ENCODE measurements at places on chromosomes 4 and X.

DNA sequence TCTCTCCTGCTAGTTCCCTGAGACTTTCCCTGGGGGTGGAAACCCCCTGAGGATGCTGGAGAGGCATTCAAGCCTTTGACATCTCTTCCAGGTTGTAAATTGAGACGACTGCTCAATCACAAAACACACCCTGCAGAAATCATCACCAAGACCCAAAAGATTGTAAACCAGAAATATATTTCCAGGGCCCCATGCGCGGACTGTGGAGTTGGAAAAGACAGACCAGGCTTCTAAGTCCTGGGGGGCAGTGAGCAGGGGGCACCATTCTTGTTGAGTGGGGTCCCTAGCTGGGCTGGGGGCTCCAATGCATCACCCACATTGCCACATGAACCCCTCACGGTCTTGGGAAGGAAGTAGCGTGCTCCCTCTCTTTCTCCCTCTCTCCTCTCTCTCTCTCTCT is 87.9 kb upstream of the C4orf50 start:
- DNase-seq: no peak

- no peak for DNase-seq
Measured at GRCh38 chr4:175066923-175067627, 148.9 kb downstream of the ADAM29 start.

DNA sequence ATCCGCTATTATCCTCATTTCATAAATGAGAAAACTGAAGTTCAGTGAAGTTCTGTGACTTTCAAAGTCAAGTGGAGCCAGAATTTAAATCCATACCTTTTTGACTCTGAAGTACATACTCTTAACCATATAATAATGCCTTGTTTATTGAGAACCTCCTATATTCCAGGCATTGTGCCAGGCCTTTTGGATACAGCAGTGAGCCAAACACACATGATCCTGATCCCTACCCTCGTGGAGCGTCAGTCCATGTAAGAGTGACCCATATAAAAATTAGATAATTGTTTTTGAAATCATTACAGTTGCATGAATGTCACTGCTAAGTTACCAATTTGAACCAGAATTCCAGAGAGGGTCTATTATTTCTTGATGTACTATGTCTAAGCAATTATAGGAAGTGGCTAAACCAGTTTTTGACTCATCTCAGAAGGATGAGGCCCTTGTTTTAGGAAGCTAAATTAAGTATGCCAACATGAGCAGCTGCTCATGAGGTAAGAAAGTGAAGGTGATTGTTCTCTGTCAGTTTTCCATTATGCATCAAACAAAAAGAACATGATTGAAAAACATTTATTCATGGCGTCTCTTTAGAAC is 289.5 kb downstream of the GLUD2 start:
- no peak for DNase-seq

DNA sequence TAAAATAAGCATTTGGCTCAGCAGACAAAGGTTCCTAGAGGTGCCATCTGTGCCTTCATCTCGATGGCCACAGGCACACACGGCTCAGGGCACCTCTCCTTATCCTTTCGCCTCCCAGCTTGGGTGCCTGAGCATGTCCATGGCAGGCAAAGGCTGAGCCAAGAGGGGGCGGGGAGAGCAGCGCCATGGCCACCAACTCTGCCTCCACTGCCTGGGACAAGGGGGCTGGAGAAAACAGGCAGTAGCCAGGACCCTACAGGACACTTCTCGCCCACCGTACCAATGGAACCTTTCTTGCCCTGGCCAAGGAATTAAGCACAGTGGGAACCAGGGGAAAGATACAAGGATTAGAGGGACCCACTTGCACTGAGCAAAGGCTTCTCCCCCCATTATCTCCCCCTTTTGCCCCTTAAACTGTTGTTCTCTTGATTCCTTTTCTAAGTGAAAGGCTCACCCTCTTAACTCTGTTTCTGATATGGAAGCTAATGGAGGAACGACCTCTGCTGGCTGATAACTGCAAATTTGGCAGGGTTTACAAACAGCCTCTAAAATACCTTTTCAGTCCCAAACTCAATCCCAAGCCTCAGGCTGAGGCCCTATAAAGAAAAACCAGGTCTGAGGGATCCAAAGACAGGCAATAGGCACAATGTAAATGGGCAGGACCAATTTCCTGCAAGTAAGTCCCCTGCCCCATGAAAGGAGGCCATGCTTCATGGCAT is 335.2 kb downstream of the ADAM29 start:
- DNase-seq: no peak

DNA sequence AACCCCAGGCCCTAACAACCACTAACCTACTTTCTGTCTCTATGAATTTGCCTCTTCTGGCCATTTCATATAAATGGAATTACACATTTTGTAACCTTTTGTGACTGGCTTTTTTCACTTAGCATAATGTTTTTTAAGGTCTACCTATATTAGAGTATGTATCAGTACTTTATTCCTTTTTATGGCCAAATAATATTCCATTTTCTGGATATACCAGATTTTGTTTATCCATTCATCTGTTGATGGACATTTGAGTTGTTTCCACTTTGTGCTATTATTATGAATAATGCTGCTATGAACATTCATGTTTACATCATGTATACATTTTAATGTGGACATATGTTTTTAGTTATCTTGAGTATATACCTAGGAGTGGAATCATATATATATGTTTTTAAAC is 35.5 kb downstream of the REPS2 start:
- DNase-seq: no peak

- DNase-seq: no peak
Measured at GRCh38 chrX:15751155-15751819, 13.2 kb downstream of the CA5B start.

GRCh38 chr4:78691971-78692821 is 84.0 kb upstream of the BMP2K start:
- DNase-seq: no peak

GRCh38 chr4:373062-373839 is 35.6 kb downstream of the ZNF141 start:
- DNase-seq: no peak

- DNase-seq: no peak
Measured at GRCh38 chr4:168741281-168742173, 244.7 kb downstream of the PALLD start.

GRCh38 chr4:183674153-183674552 is 15.1 kb downstream of the TRAPPC11 start:
- DNase-seq: no peak

DNA sequence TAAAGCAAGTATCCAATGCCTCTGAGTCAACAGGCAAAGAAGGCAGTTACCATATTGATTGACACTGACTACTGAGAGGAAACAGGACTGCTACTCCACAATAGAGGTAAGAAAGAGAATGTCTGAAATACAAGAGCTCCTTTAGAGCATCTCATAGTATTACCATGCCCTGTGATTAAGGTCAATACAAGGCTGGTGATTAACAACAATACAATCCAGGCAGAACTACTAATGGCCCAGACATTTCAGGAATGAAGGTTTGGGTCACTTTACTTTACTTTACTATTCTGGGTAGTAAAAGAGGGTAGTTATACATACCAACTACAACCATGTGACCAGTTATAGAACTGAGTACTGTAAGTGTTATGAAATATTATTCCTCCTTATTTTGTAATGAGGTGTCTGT is 44.5 kb downstream of the BRWD3 start:
- DNase-seq: no peak

GRCh38 chr4:57265831-57266582 is 155.8 kb upstream of the IGFBP7 start:
- no peak for DNase-seq

- DNase-seq: no peak
Measured at GRCh38 chr4:166498546-166498945, 625.5 kb downstream of the TLL1 start.

- no peak for DNase-seq
Measured at GRCh38 chrX:40506201-40506985, 74.4 kb upstream of the ATP6AP2 start.

DNA sequence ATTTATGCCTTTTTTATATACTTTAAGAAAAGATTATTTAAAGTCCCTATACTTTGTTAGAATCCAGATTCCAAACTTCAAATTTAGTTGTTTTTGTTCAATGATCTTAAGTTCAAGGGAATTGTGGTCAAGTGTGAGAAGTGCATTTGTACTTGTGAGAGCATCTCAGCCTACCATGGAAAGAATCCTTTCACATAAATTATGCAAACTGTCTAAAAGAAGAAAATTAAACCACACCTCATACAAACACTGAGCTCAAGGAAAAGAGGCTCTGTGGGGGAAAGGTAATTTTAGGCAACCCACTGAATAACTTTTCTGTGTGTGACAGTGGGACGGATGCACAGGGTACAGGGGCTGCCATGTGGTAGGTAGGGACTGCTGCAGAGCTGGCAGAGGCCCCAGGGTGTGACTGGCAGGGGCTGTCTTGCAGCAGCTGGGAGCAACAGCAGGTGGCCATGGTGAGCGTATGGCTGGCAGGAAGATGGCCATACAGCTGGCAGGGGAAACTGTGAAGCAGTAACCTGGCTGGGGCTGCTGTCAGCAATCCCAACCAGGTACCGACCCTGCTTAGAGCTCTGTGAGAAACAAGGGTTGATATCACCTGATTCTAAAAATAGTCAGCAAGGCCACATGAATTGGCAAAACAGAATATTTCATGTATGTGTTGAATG is 130.6 kb downstream of the UGT8 start:
- DNase-seq: no peak

DNA sequence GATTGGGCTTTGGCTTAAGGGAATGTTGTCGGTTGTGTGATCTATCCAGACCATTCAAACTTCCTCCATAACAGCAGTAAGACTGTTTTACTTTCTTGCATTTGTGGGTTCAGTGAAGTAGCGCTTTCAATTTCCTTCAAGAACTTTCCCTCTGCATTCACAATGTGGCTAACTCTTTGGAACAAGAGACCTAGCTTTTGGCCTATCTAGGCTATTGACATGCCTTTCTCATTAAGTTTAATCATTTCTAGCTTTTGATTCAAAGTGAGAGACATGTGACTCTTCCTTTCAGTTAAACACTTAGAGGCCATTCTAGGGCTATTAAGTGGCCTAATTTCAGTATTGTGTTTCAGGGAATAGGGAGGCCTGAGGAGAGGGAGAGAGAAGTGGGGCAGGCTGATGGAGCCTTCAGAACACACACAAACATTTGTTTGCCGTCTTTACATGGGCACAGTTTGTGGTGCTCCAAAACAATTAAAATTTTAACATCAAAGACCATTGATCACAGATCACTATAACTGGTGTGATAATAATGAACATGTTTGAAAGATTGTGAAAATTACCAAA is 34.1 kb downstream of the ADH5 start:
- DNase-seq: no peak

DNA sequence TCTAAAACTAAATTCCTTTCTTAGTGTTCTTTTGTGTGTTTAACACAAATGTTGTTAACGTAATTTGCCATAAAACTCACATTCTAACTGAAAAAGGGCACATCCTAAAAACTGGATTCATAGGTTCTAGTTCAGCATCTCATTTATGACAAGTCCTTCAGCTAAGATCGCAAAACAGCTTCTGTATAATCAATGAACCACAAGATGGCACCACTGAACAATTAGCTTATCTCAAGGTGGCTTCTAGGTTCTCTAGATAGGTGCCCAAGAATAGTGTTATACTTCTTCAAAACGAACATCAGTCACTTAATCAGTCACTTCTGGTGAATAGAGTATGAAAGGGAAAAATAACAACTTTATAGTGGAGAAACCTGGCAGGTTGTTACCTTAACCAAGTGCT is 54.3 kb downstream of the NRK start:
- no peak for DNase-seq

- DNase-seq: no peak
Measured at GRCh38 chrX:55738969-55739368, 21.4 kb downstream of the RRAGB start.
